ENCODE measurements at places on chromosomes 2 and 18.

GRCh38 chr2:189467593-189467992 is 26.3 kb downstream of the WDR75 start:
- DNase-seq = no peak

GRCh38 chr2:11027195-11027594 is 115.5 kb downstream of the KCNF1 start:
- no peak for DNase-seq

DNA sequence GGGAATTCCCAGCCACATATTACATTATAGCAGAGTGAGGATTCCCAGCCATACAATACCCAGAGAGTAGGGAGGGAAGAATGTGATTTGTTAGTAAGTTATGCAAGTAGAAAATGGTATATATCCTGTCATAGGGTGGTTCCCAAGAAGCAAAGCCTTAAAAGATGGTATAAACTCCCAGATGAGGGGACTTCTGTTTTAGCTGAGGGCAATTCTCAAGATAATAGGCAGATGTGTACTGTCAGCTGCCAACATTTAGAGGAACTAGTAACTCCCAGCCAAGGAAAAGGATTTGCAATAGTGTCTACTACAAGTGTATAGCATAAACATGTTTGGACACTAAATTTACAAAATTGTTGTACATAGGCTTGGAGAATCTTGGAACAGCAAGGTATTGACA is 86.5 kb downstream of the XDH start:
- DNase-seq = no peak

GRCh38 chr2:45836740-45837139 is 185.3 kb downstream of the PRKCE start:
- no peak for DNase-seq

DNA sequence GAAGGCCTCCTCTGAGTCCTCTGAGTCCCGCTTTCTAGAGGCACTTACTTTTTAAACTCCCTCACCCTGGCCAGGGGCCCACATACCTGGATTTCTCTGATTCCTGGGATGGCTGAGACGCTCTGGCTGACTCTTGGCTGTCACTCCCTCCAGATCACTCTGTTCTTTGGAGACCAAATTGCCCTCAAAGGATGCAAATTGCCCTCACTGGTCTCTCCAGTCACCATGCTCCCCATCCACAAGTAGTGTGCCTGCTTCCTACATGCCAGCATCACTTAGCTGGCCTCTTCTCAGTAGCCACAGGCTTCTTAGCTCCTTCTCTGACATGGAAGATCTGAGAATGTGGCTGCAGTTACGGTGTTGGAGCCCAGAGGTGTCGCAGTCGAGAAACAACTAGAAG is 41.3 kb upstream of the CCDC68 start:
- DNase-seq = no peak
